ENCODE measurements at places on chromosomes 6 and 20.

- DNase-seq: no peak
Measured at GRCh38 chr20:61596687-61597330, 344.7 kb downstream of the CDH4 start.

- DNase-seq: no peak
Measured at GRCh38 chr6:86581833-86582232, 355.5 kb upstream of the HTR1E start.

DNA sequence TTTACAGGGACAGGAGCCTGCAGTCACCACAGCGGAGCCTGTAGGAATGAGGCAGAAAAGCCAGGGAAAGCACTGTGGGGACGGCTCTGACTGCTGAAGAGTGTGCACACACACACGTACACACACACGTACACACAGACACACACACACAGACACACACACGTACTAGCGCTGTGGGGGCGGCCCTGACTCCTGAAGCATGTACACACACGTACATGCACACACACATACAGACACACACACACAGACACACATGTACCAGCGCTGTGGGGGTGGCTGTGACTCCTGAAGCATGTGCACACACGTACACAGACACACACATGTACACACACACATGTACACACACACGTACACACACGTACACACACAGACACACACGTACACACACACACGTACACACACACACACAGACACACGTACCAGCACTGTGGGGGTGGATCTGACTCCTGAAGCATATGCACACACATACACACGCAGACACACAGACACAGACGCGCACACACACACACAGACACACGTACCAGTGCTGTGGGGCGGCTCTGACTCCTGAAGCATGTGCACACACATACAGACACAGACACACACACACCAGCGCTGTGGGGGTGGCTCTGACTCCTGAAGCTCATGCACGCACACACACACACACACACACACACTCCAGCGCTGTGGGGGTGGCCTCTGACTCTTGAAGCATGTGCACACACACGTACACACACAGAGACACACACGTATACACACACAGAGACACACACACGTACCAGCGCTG is 127.3 kb downstream of the DLL1 start:
- no peak for DNase-seq

GRCh38 chr6:155645325-155645724 is 189.7 kb upstream of the NOX3 start:
- DNase-seq: no peak

DNA sequence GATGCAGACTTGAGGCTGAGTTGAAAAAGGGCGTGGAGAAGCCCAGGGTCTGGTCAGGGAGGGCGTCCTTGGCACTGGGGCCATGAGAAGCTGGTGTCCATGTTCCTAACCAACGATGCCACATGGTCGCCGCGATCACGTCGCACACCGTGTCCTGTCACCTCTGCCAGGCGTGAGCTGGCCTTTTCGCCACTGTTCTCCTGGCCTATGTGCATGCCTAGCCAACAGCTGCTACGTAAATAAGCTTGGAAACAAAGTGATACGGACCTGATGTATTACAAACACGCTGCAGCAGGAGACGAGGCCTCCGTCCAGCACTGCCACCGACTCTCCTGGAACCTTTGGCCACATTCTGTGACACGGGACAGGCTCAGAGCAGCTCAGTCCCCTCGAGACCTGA is 22.0 kb upstream of the KIF25 start:
- no peak for DNase-seq

DNA sequence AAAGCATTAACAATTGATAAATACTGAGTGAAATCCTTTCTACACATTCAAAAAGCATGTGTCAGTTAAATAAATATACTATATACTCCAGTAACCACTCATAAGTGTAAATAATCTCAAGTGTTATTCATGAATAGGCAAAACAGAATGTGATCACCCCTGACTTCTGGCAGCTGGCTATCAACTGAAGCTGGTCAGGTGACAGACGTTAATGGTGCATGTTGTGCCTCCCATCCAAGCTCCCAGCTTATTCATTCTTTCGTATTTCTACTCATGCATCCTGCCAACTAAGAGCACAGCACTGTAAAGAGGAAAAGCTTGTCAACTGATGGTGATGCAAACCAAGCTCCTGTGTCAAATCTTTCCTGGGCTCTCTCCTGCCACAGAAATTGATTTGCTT is 7.7 kb downstream of the PSMB1 start:
- DNase-seq: no peak

GRCh38 chr6:45663251-45664221 is 285.8 kb upstream of the SUPT3H start:
- DNase-seq: no peak

DNA sequence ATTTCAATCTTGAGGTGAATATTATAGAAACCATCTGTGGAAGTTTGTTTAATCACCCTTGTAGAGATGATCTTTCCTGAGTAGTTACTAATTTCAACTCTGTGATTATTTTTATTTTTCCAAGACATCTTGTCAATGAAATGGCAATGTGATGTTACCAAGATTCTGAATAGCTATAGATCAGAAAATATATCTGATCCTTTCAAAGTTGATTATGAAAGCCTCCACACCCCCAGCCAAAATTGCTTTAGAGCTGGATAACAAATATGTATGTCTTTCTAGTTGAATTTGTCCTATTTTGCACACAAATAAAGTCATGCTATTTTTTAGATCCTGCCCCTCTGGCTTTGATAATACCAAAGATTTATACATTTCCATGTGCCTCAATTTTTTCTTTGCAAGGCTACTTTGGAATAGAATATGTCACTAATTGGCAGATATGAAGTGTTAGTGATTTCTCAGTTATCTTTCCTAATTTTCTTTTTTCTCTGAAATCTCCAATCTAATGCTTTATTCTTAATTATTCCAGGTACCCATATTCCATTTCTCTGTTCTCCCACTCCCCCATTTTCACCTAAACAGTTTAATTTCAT is 5.0 kb downstream of the SIM1 start:
- DNase-seq: no peak

GRCh38 chr20:58012731-58013510 is 215.5 kb downstream of the ANKRD60 start:
- peak; percentile 62 for DNase-seq

- no peak for DNase-seq
Measured at GRCh38 chr6:39791850-39792539, at the start of gene DAAM2. Gene DAAM2 (plus strand): TSS chr6:39792376. CDS start chr6:39856303, 63,927 bp downstream.

GRCh38 chr20:52204136-52204535 is 12.6 kb upstream of the ZFP64 start:
- no peak for DNase-seq

DNA sequence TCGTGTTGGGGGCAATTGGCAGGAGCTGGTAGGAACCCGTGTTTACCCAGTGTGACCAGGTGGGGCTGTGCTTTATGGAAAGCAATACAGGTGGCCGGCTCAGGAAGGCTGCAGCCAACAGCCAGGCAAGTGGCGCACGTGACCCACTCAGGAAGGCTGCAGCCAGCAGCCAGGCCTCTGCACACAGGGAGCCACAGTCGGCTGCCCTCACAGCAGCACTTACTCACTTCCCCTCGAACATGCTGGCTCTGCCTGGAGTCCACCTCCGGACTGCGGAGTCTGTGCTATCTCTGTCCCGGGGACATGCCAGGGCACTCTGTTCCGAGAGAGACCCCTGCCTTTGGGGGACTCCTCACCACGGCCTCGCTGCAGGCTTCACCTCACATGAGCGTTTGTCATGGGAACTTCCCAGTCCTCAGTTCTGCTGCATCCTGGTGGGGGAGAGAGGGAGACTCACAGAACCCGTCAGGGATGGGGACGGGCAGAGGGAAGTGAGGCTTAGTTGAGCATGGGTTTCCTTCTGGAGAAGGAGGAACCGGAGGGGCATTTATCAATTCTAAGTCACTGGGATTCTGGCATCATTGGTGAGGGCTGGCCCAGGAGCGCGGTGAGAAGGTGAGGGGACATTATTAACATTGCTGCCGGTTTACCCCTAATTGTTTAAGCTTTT is 76.8 kb downstream of the TTLL2 start:
- DNase-seq: no peak

- DNase-seq: peak; percentile 36
Measured at GRCh38 chr6:111653979-111654378, 48.3 kb upstream of the TRAF3IP2 start.

DNA sequence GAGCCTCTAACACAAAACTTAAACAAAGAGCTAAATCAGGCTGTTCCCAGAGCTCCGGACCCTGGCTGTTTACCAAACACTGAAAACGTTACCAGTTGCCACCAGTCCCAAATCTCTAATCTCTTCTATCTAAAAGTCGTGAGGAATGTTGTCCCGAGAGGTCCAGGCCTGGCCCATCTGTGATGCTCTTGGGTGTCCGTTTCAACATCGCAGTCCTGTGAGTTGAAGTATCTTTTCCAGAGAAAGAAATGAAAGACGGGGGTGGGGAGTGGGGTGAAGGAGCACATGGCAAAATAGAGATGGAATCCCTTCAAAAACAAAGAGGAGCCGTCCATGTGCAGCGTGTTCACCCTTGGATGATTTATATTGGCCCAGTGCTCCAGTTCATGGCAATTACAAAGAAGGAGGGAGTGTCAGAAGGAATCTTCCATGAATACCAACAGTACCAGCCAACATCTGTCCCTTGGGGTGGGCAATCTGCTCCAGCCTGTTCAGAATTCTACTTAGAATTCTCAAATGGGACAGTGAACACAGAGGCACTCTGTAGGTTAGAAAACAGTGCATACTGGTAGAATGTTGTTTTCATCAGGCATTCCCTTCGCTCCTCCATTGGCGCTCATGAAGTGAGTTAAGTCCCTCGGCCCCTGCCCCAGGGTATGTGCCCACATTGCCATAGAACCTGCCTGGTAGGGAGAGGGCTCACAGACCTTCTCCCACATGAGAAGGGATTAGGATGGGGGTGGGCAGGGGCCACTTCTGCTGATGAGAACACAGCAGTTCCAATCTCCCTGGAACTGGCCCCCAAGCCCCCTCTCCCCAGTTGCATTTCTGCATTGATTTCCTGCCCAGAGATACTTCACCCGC is 112.1 kb downstream of the LY86 start:
- no peak for DNase-seq

DNA sequence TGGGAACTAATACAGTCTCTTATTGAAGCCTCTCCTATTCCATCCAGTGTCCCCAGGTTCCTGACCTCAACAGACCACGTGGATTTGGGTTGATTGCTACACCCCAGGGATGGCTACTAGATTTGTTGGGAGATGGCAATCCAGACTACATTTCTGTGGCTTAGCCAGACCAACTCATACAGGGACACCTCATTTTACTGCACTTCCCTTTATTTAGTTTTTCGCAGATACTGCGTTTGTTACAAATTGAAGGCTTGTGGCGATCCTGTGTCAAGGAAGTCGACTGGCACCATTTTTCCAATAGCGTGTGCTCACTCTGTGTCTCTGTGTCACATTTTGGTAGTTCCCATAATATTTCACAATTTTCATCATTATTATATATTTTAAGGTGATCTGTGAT is 10.3 kb upstream of the MTRF1L start:
- no peak for DNase-seq
